ENCODE measurements at places on chromosomes 4 and X.

DNA sequence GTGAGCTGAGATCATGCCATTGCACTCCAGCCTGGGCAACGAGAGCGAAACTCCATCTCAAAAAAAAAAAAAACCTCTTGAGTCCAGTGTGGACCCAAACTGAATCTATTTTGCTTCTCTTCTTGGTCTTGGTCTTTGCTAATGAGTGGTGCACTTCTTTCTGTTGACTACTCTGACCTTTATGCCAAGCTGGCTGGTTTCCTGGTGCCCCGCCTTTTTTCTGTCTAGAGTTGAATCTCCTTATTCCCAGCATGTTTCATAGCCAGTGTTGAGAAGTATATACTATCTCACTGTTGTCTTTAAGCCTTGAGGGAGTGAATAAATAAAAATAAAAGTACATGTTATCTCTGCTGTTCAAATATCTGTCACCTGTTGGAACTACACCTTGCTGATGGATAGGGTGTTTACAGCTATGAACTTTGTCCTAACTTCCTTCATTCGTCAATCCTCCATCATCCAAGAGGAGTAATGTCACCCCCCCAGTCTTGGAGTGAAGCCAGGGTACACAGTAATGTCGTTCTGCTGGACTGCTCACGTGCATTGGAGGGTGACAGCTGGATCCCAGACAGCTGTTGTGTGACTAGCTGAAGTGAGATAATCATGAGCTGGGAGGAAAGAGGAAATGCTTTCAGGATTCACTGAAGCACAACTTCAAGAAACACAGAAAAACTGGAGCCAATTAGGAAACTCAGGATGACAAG is 99.3 kb upstream of the PRKG2 start:
- no peak for DNase-seq

- DNase-seq: no peak
These were observed 1.2 kb downstream of the PRPS1 start for GRCh38 chrX:107629540-107629909.

DNA sequence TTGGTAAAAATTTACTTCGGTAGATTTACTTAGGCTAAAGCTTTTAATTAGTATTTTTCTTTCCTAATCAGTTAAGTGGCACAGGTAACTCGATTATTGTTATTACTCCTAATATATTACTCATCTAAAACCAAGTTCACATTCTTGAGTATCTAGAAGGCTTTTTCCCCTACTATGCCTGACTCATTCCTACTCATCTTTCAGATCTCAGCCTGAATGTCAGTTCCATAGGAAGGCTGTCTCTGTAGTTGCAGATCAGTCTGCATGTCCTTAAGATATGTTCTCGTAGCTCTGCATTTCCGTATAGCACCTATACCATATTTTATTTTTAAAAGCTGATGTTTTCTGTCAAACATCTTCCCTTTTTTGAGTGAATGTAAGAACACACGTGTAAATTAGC is 5.9 kb upstream of the FAM184B start:
- DNase-seq: no peak

GRCh38 chr4:167711517-167711916 is 380.8 kb upstream of the ANXA10 start:
- DNase-seq: no peak

- no peak for DNase-seq
These were observed 107.1 kb upstream of the ATP6AP2 start for GRCh38 chrX:40473460-40474204.

DNA sequence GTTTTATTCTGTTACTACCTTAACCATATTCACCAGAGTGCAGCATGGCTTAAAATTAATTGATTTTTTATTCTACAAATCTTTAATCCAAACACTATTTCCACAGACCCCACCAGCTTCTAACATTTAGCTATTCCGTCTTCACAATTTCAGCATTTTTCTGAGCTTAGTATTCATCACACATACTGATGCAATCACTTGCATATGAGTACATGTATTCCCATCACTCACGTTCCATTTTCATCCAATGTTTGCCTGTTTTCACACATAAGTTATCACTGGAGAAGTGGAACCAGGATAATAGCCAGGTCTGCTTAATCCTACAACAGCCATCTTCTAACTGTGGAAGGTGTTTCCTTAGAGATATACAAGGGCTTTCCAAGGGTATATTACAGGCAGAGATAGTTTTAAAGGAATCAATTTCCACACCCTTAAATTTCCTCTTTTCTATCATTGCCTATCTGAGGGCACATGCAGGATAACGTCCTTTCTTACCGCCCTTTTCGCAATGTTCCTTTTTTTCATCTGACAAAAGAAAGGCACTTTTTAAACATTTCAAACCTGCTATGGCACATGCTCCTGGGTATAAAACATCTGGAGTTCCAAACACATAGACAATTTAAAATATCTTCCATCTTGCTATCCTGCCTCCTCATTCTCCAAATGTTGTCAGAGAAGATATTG is 115.8 kb downstream of the CORIN start:
- no peak for DNase-seq

DNA sequence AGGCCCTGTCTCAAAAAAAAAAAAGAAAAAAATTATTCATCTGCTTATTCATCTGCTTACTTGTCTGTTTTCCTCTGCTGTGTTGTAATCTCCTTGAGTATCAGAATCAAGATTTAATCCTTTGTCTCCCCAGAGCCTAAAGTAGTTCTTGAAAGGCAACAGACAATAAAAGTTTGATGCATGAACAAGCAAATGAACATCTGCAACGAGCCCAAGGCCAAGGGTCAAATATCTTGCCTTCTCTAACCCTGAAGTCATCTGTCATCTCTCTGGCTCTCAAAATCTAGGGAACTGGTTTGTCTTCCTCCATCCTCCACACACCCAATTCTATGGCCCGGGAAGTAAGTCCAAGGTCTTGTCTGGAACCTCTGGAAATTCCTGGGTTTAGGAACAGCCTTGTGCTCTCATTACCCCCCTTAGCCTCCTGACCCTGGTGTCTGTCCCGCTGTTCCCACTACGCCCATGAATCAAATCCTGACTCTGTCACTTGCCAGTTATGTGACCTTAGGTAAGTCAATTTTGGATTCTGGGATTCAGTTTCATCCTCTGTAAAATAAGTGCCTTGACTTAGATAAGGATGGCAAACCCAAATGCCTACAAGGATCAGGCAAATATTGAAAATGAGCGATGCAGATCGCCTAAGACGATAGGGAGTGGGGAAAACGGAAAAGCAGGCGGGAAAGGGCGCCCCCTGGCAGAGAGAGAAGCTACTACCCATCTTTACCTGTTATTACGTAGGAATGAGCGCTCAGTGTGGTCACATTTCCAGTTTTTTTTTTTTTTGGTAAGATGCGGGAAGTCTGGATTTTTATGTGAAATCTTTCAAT is 102.7 kb upstream of the DHX15 start:
- peak; percentile 21 for DNase-seq

- no peak for DNase-seq
These were observed 334.9 kb upstream of the GATB start for GRCh38 chr4:152095701-152096070.

DNA sequence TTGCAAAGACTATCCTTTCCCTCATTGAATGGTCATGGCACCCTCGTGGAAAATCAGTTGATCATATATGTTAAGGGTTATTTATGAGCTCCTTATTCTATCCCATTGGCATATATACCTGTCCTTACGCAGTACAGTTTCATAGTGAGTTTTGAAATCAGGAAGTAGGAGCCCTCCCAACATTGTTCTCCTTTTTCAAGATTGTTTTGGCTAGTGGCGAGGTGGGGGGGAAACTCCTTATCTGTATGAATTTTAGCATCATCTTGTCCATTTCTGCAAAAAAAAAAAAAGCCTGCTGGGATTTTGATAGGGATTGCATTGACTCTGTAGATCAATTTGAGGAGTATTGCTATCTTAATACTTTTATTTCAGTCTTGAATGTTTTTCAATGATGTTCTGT is 2.5 kb upstream of the USP9X start:
- DNase-seq: no peak

- no peak for DNase-seq
These were observed 51.2 kb downstream of the ZNF827 start for GRCh38 chr4:145887241-145887991.

DNA sequence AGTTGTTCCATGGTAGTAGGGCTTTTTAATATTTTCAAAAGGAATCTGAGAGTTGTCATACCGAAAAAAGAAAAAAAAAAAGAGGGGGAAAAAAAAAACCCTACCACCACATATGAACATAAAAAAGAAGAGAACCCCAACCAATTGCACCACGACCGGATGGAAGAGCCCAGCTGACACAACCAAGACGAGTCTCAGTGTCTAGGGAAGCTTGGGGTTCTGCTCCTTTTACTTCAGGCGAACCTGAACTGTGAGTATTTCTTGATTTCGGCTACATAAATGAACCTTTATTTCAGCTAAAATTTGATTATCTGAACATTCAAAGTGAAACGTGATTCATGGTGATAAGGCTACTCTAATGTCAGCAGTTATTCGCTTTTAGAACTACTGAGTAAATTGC is at the start of gene GPR34:
TSS of gene GPR34 (plus strand) at position 139 of the 400 bp plus-strand sequence. CDS start 6,661 bp downstream, outside the sequence.
- no peak for DNase-seq

DNA sequence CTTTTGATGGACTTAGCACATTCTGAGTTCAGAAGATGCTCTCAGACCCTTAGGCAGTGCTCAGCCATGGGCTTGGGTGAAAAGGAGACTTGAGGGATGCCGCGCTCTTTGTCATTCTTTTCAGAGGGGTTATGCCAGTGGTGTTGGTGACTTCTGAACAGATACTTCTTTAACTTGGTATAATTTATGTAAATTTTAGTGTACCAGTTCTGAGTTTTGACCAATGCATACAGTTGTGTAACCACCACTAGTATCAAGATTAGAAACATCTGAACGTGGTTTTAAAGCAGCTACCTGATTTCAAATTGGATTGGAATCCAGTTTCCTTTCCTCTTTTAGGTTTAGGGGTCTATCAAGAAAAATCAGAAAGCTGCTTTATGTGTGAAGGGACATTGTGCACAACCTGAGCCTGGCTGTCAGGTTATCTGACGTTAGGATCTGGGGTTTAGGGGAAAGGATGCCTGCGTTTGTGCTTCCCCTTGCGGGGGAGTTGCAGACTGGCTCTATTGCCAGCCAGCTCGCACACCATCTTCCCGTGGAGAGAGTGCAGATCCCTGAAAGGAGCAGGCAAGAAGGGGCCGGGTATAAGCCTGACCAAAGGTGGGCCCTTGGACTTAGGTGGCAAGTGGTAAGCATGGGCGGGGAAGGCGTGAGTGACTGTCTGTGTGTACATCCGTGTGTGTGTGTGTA is 19.0 kb downstream of the SMS start:
- DNase-seq: no peak

GRCh38 chr4:85474818-85475630 is at the start of gene ARHGAP24:
TSS of gene ARHGAP24 (plus strand) at chr4:85475150.
- DNase-seq: peak; percentile 56

- DNase-seq: no peak
These were observed 92.4 kb downstream of the SLITRK2 start for GRCh38 chrX:145910017-145910416.

GRCh38 chrX:119729408-119730201 is 28.8 kb upstream of the SOWAHD start:
- peak; percentile 63 for DNase-seq

DNA sequence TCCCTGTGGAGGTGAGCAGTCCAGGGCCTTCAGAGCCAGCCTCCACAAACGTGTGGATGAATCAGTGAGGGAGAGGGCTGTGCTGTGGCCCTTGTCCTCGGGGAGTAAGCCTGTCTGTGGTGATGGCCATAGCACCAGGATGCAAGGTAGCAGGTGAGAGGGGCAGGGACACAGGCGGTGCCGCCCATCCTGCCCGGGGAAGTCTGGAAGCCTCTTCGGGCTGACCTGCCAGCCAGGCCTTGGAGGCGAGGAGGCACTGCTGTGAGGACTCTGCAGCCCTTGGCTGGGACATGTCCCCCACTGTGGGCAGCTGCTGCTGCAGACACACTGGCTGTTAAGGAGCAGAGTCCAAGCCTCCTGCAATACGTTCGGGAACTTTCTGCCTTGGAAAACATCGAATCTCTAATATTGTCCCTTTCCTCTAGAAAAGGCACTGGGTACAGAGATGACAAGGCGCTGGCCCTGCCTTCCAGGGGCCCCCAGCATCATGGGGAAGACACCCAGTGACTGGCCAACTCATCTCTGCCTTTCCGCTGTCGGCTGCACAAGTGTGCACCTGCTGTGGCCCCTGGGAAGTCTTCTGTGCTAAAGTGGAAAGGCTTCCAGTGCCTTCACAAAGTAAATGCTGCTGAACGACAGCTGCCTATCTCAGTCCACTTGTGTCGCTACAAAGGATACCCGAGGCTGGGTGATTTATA is 101.4 kb downstream of the ADRA2C start:
- DNase-seq: no peak

DNA sequence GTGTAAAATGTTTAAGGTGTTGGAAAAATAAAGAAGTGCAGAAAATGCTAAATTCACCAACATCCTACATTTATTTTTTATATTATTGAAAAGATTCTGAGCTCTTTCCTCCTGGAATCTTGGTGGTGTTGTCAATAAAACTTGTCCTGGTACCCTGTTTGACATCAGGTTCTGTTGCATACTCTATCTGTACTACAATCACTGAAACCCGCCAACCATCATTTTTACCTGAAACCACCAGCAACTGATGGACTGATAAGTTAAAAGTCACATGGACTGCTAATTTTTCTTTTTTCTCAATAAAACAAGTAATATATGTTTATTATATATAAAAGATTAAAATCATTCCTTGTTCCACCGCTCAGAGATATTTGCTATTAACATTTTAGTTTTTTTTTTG is 23.4 kb downstream of the STAP1 start:
- DNase-seq: no peak

- no peak for DNase-seq
These were observed 76.6 kb downstream of the ZNF718 start for GRCh38 chr4:200936-201335.

- DNase-seq: no peak
These were observed 6.1 kb downstream of the ENOX2 start for GRCh38 chrX:130896802-130897501.

GRCh38 chrX:28843817-28844216 is 256.6 kb downstream of the IL1RAPL1 start:
- DNase-seq: no peak
